Mesendoderm (in vitro differentiated cells): ENCODE measurements at places on chromosomes 6 and 20.

DNA sequence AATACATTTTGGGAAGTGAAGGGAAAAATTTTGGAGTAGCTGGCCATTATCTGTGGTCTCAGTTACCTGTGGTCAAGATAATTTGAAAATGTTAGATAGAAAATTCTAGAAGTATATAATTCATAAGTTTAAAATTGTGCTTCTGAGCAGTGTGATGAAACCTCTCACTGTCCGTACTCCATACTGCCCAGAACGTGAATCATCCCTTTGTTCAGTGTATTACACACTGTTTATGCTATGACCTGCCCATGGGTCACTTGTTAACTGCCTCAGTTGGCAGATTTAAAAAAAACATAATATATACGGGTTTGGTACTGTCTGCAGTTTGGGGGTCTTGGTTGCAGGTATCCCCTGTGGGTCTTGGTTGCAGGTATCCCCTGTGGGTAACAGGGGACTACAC is 4.1 kb upstream of the CALHM5 start:
- DNase-seq, result no peak

- no peak for DNase-seq
Measured at GRCh38 chr6:16660157-16660497, 101.1 kb downstream of the ATXN1 start.

DNA sequence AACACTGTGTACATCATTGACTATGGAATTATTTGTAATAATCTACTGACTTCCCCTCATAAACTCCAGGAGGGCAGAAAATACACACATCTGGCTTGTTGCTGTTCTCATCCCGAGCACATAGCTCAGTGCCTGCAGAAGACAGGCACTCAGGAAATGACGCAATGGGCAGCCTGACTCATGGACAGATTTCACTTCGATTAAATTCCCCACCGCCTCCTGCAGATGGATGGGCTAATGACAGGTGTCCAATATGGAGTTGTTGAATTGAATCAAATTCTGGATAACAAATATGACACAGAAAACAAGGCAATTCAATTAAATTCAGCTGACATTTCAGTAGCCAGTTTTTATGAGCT is 9.1 kb downstream of the ANKRD60 start:
- no peak for DNase-seq

DNA sequence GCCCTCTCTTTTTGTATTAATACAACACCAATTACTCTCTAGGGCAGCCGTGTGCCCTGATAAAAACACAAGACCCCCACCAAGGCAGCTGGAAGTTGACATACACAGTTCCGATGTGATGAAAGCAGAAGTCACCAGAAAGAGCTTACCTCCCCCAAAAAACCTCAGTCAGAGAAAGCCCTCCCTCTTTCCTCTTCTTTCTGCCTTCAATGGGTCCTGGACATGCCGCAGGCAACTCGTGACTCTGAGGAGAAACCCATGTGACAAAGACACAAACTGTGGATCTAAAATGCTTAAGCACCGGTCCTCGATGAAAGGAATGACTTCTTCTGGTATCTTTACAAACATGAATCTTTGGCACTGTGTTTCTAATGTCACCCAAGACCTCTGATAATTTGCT is 117.7 kb upstream of the CCDC28A start:
- DNase-seq, result peak; percentile 46

DNA sequence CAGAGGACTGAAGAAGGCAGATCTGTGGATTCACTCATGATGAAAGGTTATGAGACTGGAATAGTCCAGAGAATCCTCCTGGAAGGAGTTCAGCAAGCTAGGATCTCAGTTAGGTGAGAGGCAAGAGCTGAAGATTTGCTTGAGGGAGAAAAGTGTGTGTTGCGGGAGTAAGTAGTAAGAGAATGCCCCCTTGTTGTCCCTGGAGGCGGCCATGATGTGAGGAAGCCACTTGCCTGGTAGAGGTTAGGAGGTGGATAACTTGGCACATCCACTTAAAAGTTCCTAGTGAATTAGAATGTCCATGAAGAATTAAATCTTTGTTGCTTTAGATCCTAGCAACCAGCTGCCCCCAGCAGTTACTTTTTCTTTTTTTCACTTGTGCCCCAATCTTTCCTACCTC is 162.5 kb downstream of the MMS22L start:
- no peak for DNase-seq

DNA sequence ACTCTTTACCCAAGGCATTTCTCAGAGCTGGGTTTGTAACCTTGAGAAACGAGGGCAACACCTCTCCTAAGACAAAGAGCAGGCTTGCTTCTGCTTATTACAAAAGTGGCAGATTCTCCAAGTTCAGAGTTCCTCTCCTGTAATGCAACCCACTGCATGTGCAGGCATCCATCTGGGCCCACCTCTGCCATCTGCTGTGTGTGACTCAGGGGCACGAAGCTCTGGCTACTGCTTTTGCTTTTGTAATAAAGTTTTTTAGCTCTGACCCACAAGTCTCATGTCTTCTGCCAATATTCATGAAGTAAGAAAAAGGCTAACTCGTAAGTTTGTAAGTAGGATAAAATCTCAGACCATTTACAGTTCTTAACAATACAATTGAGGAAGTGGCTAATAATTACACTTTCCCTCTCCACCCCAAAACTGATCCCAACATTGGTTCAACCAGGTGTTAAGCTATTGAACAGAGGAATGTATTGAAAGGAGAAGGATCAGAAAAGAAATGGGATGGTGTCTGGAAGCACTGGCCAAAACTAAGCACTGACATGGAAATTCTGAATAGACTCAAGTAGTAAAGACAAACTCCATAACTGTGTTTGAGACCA is 51.7 kb upstream of the SMLR1 start:
- no peak for DNase-seq

- DNase-seq, result no peak
Measured at GRCh38 chr6:42211726-42212125, 5.9 kb downstream of the MRPS10 start.

GRCh38 chr6:151551223-151551857 is 57.5 kb downstream of the CCDC170 start:
- DNase-seq, result no peak

DNA sequence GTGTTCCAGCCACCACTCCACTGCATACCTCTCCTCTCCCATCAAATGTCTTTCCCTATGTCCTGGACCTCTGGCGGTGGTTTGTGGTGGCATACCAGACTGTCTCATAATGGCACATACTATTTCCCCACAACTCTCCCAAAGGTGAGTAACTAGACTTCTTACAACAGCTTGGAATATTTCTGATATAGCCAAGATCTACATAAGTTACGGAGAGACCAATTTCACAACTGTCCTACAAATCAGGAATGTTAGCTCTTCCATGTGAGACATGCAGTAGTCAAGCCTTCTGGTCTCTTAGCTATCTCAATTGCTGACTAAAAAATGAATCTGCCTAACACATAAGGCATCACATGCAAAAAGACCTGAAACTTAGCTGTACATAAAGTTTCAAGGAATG is 588.9 kb downstream of the RNF144B start:
- no peak for DNase-seq

- no peak for DNase-seq
Measured at GRCh38 chr20:17666481-17666880, 15.6 kb downstream of the RRBP1 start.

- DNase-seq, result no peak
Measured at GRCh38 chr6:167925026-167925425, 72.4 kb upstream of the KIF25 start.

GRCh38 chr20:37867289-37868195 is 35.4 kb upstream of the VSTM2L start:
- DNase-seq, result no peak

DNA sequence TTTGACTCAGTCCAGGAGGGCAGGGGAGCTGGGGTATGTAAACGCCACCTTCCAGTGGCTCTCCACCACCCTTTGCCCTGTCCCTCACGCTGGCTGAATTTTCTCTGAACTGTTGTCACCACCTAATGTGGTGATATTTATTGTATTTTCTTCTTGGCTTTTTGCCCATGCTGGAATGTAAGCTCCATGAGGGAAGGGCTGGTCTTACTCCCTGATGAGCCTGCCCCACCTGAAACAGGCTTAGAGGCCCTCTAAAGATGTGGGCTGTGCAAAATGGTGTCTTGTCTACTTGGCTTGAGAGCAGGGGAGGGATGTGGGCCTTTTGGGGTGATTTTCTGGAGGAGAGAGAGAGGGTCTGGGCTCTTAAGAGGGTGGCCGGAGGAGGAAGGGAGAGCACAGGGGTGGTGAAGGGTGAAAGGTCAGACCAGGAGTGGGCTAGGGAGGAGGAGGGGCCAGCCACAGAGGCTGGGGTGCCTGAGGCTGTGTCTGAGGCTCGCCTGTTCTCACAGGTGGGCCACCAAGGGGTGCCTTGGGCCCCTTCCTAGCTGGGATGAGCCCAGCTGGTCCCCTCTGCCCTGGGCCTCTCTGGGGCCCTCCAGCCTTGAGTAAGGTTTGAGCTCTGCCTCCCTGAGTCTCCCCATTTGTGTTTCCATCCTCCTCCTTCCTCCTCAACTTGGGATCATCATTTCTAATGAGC is 37.3 kb downstream of the SPDEF start:
- no peak for DNase-seq

GRCh38 chr6:79571030-79571367 is 33.8 kb upstream of the LCA5 start:
- no peak for DNase-seq

GRCh38 chr6:155077784-155078183 is 82.7 kb downstream of the TIAM2 start:
- no peak for DNase-seq

DNA sequence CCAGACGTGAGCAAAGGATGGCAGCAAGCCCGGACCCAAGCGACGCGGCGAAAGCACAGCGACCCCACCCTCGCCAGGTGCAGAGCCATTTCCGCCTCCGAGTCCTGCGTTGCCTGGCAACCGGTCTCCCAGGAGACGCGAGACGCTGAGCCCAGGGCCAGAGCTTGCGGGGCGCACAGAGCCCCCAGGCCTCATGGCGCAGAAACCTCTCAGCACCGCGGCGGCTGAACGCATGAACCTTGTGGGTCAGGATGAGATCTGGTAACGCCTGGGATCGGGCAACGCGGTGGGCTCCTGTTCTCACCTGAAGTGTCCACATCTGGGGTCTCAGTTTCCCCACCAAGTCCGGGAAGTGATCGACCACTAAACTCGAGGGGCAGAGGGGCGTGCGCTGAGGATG is 77.7 kb downstream of the ANKRD60 start:
- peak; percentile 75 for DNase-seq
